Smooth muscle cell of trachea (primary cell): ENCODE measurements at places on chromosomes 1 and 21. TPM values are rescaled to one million over a fixed set of nuclear protein-coding genes. Genes with fewer than 3 reads are reported as not detected.

KRTAP21-2 gene
- total RNA-seq = not detected in 2 replicates

DIO1 gene
- total RNA-seq = under 0.01 TPM in 1 of 2 replicates, not detected in the other

PROX1 gene
- under 0.01 and 0.15 TPM in 2 replicates for total RNA-seq

SMCP gene
- total RNA-seq = not detected in 2 replicates

S100A12 gene
- total RNA-seq = not detected in 2 replicates

LCE1C gene
- total RNA-seq = not detected in 2 replicates

NBPF6 gene
- total RNA-seq = not detected in 2 replicates

MEGF6 gene
- total RNA-seq = 1.2 and 5.3 TPM in 2 replicates

DPYD gene
- 86.5 and 116 TPM in 2 replicates for total RNA-seq

CCDC30 gene
- 0.99 and 2.3 TPM in 2 replicates for total RNA-seq

OR2T33 gene
- not detected in 2 replicates for total RNA-seq

CDK11A gene
- total RNA-seq = 12.5 and 25.0 TPM in 2 replicates

TMOD4 gene
- total RNA-seq = 0.17 and 0.29 TPM in 2 replicates

MAEL gene
- total RNA-seq = not detected in 2 replicates

C1orf115 gene
- 0.50 and 0.87 TPM in 2 replicates for total RNA-seq

ARMH1 gene
- 1.3 and 5.0 TPM in 2 replicates for total RNA-seq

SLC2A5 gene
- total RNA-seq = 2.0 and 13.2 TPM in 2 replicates

CCDC181 gene
- 0.50 and 1.0 TPM in 2 replicates for total RNA-seq

CFAP298 gene
- total RNA-seq = 18.0 and 28.1 TPM in 2 replicates

FLG gene
- total RNA-seq = not detected in 2 replicates

OPTC gene
- not detected in 2 replicates for total RNA-seq

CD34 gene
- 0.17 and 0.29 TPM in 2 replicates for total RNA-seq

FRRS1 gene
- 45.3 and 49.3 TPM in 2 replicates for total RNA-seq

OR2T2 gene
- total RNA-seq = not detected in 2 replicates

SH2D1B gene
- total RNA-seq = not detected in 2 replicates

SELENOF gene
- total RNA-seq = 199 and 251 TPM in 2 replicates

KIRREL1 gene
- 97.7 and 141 TPM in 2 replicates for total RNA-seq

CD244 gene
- total RNA-seq = not detected in 2 replicates

CREB3L4 gene
- 10.3 and 11.5 TPM in 2 replicates for total RNA-seq

LHX8 gene
- under 0.01 TPM in 1 of 2 replicates, not detected in the other for total RNA-seq

SLFNL1 gene
- total RNA-seq = 0.66 and 0.73 TPM in 2 replicates

POLR3C gene
- total RNA-seq = 44.7 and 50.9 TPM in 2 replicates

ARHGEF11 gene
- total RNA-seq = 22.4 and 37.4 TPM in 2 replicates

ANKRD35 gene
- total RNA-seq = 3.3 and 5.5 TPM in 2 replicates

A3GALT2 gene
- 0.44 TPM in 1 of 2 replicates, not detected in the other for total RNA-seq

KIAA0319L gene
- 68.8 and 73.6 TPM in 2 replicates for total RNA-seq

AIM2 gene
- total RNA-seq = 0.58 TPM in 1 of 2 replicates, not detected in the other

LRRC42 gene
- total RNA-seq = 34.4 and 35.3 TPM in 2 replicates

ZNF678 gene
- total RNA-seq = 3.3 and 3.5 TPM in 2 replicates

SNRNP40 gene
- 83.2 and 91.9 TPM in 2 replicates for total RNA-seq

CFHR3 gene
- not detected in 2 replicates for total RNA-seq
